ENCODE measurements at places on chromosomes 7 and 10.

DNA sequence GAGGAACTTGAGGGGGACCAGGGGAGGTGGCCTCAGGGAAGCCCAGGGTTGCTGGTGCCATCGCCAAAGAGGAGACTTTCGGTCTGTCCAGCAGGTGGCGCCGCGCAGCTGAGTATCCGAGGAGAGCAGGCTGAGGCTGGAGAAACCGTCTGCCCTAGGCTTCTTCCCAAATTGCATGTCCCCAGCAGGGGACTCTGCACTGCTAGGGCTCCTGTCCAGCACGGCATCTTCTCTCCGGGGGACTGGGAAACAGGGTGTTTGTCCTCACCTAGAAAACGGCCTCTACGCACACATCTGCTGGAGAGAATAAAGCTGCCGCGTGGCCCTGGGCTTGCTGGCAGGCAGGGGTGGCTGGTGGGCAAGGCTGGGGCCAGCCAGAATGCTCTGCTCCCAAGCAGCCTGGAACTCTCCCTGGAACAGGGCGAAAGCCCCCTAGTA lies 161.9 kb downstream of the SH2D4B start:
- peak; percentile 51 for DNase-seq

DNA sequence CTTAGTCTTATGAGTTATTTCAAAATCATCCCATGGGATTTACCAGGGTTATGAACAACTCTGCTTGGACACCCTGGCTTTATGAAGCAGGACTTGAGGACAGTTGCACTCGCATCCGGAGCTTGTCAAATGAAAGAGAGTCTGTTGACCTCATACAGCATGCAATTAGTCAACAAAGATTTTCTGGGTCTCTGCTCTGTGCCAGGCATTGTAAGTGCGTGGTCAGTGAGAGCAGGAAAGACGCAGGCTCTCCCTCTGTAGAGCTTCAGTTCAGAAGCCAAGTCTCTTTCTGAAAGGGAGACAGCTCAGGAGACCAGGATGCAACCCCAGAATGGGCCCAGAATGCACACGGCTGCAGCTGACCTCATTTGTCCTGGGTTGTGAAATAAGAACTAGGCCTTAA lies 45.5 kb upstream of the DMBT1 start:
- no peak for DNase-seq

DNA sequence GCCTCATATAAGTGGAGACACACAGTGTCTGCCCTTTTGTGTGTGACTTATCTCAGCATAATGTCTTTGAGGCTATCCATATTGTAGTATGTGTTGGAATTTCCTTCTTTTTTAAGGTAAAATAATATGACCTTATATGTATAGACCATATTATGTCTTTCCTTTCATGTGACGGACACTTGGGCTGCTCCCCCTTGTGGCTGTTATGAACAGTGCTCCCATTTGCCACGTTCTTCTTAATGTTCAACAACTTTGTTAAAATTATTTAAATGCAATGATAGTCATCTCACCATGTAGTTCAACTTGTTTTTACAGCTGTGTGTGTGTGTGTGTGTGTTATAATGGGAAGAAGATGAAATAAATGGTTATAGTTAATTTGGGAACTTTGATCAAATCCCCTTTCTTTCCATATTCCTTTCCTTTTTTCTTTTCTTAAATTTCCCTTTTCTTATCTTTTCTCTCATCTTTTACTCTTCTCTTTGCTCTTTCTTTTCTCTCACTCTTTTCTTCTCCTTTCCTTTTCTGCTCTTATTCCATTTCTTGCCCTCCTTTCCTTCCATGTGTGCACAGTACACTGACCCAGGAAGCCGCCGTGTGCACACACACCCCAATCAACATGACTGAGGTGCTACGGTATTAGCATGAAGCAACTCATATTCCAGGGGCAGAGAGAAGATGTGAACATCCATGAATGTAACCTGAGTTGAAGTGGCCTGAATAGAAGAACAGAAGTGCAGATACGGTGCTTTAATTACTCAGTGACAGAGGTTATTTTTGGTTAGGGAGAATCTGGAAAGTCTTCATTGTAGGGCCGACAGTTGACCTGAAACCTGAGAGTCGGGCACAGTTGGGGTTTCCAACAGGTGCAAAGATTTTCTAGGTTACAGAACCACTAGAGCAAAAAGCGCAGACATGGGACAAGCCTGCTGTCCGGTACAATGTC lies 596.6 kb downstream of the SDK1 start:
- DNase-seq, result peak; percentile 48

DNA sequence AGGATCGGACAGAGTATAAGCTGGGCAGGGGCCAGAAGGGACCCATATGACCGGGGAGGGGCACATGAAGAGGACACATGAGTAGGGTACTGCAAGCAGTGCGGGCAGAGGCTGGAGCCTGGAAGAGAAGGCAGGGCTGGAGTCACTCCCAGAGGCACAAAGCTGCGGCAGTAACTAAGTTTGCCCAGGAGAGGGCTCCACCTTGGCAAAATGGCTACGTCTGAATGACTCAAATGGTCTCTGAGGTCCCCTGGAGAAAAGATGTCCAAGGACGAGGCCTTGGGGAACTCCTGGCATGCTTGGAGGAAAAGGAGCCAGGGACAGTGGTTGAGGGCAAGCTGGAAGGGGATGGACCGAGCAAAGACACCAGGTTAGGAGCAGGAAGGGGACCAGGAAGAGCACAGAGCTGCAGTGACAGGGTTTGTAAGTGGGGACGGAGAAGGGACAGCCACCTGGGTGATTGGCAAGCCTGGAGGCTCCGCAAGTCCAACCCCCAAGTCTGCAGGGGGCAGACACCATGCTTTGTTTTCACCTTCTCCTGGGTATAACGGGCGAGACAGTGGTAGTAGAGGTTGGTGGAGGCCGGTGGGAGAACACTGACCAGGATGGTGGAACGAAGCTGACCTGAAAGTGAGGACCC lies 43.1 kb upstream of the LBX1 start:
- DNase-seq, result peak; percentile 58

DNA sequence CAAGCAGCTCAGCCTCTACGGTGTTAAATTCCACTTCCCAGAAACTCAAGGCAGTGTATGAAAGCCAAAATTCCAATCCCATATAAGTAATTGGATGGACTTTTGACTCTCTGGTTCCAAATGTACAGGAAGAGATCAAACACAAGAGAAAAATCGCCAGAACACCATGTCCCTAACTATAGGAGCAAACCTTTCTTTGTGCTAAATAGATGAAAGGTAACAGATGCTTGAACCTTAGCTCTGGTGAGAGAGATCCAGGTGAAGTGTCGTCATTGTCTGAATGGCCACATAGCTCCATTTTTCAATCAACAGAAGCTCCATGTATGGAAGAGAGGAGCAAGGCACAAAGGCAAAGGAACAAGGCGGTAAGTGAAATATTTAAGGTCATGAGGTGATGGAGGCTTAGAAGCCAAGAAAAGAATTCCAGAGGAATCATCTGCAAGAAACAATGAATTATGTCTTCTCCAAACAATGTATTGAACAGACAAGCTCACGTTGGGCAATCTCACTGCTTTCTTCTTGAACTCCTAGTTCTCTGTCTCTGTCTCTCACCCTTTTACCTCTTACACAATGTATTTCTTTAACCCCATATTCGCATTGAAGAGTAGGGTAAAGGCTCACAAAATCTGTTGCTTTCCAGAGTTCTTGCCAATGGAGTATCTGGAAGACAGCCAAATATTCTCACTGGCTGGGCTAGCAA lies 585.1 kb downstream of the GATA3 start:
- no peak for DNase-seq

DNA sequence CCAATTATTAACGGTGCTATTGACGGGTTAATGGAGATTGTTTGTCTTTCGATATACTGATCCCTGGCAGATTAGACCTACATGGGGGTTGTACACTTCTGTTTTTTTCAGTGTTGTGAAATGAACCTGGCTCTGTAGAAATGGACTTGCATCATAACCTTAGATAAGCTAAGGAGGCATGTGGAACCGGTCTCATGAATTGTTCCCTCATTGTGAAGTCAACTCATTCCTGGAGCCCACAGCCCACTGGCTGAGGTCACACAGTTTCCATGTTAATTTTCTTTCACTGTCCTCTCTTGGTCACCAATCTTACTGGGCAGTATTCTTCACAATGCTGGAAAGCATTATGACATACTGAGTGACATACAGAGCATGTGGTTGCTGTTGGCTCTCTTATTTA lies 202.8 kb downstream of the BMPER start:
- no peak for DNase-seq

DNA sequence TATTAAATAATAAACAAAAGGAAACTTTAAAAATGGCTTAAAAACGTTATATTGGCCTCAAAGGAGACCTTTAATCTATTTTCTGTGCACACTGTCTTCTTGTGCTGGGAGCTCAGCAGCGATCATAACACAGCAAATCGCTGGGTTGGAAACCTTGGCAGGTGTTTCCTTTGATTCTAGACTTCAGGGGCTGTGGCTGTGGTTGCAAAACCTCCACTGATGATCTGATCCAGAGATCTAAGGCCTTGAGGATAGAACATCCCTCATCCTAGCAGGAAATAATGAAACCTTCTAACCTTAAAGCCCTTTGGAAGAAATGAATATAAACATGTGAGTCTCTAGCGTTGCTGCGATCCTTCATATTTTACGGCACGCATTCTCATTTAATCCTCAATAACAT lies 29.8 kb downstream of the CDHR3 start:
- DNase-seq, result no peak

DNA sequence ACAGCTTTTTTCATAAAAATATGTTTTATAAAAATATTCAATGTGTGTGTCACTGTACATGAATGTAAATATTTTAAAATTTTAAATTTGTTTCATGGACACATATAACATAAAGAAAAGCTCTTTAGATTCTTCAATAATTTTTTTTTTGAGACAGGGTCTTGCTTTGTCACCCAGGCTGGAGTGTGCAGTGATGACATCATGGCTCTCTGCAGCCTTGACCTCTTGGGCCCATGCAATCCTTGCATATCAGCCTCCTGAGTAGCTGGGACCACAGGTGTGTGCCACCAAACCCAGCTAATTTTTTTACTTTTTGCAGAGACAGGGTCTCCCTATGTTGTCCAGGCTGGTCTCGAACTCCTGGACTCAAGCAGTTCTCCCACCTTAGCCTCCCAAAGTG lies 9.9 kb downstream of the XRCC2 start:
- DNase-seq, result no peak

DNA sequence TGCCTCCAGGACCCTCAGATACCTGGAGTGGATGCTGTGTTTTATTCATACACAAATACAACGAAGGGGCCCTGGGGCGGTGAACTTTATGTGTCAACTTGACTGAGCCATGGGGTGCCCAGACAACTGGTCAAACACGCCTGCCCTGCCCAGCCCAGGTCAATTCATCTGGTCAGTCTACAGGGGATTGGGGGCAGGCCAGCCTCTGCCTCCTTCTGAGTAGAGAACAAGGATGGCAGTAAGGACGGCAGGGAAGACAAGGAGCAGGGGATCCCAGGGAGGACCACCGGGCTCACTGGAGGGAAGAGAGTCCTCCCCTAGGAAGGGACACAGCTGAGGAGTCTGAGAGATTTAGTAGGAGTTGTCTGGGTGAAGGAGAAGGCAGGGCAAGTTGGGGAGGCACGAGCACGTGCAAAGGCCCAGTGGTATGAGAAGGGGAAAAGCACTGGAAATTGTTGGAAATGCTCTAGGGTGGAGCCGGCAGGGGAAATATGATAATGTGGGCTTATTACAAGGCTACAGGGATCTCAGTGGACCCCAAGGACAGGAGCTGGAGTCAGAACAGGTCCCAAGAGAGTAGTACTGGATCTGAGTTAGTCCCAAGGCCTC lies 63.4 kb downstream of the MYL10 start:
- DNase-seq, result no peak

- DNase-seq, result peak; percentile 30
Measured at GRCh38 chr7:51430480-51431086, 114.0 kb upstream of the COBL start.

GRCh38 chr10:96138102-96138501 lies 8.0 kb downstream of the ZNF518A start:
- DNase-seq, result no peak

DNA sequence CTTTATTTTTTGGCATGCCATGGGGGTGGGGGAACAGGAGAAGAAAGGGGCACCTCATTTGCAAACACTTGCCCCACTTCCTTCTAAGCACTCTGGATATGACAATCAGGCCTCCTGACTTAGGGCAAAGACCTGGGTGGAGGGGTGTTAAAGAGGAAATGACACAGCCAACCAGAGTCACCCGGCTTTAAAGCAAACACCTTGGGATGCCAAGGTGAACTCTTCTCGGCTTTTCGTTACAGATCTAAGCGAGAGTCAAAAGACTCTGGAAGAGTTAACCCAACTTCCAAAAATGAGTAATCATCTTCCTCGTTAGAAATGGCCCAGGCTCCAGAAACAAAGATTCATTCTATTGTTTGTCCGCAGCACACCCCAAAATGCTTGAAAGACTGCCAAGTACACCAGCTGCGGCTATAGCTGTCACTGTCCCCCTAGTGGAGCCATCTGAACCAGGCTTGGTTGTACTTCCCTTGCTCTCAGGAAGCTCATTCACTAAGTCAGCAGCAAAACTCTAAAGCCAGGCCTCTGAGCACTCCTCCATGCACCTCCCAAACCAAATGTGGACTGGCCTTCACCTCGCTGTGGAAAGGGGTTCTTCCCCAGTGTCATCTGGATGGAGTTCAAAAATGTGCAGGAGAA lies 24.8 kb downstream of the FAM53B start:
- DNase-seq, result peak; percentile 84

- DNase-seq, result no peak
Measured at GRCh38 chr7:36265680-36266079, 112.6 kb downstream of the EEPD1 start.
